ENCODE measurements at places on chromosomes 6 and 20.

- no peak for DNase-seq
These were observed 9.7 kb upstream of the MARCKS start for GRCh38 chr6:113847447-113847846.

DNA sequence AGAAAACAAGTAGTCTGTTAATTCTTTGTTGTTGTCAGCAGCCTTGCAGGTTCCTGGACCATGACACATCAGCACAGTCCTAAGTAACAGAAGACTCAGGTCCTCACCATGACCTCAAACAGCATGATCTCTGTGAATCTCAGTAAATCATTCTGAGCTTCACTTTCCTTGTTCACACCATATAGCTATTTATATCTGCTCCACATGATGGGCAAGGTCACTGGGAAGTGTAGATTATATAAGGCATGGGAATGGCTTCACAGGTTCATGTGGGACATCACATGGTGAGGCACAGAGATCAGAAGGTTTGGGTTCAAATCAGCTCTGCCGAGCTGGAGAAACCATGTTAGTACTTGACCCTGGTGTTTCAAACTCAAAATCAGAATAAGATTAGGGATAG, 245.4 kb upstream of the SPTLC3 start:
- DNase-seq, result no peak

DNA sequence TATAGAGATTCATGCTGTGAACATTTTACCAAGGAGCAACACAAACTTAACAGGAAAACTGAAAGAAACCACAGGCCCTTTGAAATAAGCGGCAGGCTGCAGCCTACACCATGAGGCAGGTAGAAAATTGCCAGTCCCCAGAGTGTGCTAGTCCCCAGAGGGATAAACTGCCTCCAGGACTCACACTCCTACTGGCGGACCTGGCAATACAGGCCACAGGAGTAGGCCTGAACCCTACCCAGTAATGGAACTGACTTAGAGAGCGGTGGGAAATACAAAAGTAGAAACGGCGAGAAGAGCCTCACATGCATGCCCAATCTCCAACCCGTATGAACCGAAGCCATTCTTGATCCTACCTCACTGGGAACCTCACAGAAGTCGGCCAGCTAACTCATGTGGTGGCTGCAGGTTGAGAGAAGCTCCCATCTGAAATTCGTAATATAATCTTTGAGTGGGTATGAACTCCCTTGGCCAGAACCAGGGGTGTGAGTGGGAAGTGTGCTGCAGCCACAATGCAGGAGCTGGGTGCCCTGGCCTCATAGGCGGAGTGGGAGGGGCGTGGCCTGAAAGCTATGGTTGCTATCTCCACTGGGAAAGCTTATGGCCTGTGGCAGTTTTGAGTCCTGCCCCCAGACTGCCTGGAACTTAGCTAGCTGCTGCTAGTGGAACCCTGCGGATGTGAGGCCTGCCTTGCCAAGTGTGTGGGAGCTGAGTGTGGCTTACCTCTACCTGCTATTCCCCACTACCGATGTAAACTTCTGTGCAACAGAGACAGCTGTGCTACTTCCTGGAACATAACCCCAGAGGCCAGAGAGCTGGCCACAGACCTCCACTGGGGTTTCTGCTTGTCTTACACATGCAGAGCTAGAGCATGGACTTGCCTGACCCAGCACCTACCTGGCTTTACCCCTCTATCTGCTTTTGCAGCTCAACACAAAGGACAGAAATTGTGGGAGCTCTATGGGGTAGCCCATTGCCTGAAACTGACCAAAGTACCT, 146.5 kb upstream of the COL21A1 start:
- no peak for DNase-seq

DNA sequence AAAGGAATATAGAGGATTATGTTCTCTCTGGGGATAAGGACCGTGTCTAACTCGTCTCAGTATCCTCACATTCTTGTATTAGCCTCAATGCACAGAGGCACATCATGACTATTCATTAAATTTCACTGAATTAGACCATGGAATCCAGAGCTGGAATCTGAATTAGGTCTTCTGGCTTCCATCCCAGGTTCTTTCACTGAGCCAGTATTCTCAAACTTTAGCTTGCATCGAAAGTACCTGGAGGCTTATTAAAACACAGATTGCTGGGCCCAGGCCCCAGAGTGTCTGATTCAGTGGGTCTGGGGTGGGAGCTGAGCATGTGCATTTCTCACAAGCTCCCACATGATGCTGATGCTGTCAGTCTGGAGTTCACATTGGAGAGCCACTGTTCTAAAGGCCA, 142.0 kb downstream of the UST start:
- no peak for DNase-seq

DNA sequence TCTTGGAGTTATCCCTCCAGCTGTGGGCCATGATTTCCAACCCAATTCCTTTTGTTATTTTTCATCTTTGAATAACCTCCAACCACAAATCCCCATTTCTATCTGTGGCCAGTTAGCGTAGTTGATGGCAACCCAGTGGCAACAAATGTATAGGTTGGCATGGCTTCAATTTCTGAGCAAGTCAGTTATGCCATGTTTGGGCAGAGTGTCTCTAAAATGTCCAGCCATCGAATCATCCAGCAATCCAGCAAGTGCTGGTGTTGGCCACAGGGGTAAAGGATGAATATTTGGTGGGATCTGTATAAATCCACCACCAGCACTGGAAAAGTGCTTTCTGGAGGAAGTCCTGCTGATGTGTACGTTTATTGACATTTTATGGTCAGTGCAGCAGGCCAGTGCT, 233.3 kb downstream of the MYLK4 start:
- no peak for DNase-seq

GRCh38 chr6:28104392-28105244, 19.8 kb upstream of the ZSCAN16 start:
- peak; percentile 72 for DNase-seq

DNA sequence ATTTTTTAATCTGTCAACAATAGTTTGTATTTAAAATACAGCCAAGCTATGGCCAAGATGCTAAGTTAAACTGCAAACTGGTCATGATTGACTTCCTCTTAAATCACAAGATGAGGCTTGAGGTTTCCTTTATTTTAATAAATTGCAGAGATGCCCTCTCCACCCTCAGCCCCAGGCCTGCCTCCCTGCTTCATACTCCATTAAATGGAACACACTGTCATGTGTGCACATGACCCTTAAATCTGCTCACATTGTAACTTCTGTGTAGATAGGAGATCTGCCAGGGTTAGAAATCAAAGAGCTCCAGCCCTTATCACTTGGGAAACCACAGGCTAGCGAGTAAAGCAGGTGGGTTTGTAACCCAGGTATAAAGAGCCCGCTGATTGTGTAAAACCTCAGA, 20.8 kb downstream of the DUSP22 start:
- DNase-seq, result no peak

Measured in stimulated activated CD4-positive, alpha-beta T cell treated with anti-CD3 and anti-CD28 coated beads, Interleukin-4, amount 100 ng/mL, for 48 hours (primary cell).